ENCODE measurements at places on chromosomes 1 and 21. TPM values are rescaled to one million over a fixed set of nuclear protein-coding genes. Genes with fewer than 3 reads are reported as not detected.
A peak's percentile ranks its signal among the peaks of the same experiment; 100 is the strongest.

DNA sequence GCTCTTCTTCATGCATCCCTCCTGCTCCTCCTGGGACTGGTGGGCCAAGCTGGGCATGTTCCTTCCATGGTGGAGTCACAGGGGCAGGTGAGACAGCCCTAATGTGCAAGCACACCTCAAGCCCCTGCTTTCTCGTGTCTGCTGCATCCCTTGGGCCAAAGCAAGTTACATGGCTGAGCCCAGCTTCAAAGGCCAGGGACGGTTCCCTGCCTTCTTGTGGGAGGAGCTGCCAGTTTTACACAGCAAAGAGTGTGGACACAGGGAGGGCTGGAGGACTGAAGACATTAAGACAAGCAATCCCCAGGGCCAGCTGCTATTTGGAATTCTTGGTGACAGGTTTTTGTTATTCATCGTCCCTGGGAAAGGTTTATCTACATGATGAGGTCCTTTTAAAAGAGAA lies 175.2 kb upstream of the CACNA1E start:
- no peak overlapping the region for H3K27ac ChIP-seq
- peaks cover 32% of the 10 kb centered on the region for H3K27me3 ChIP-seq
- no peak overlapping the region for H3K4me3 ChIP-seq
- no peak for DNase-seq
- H3K4me1 ChIP-seq, result no peaks in the 10 kb centered on the region

IL19 gene
- total RNA-seq, result not detected

DNA sequence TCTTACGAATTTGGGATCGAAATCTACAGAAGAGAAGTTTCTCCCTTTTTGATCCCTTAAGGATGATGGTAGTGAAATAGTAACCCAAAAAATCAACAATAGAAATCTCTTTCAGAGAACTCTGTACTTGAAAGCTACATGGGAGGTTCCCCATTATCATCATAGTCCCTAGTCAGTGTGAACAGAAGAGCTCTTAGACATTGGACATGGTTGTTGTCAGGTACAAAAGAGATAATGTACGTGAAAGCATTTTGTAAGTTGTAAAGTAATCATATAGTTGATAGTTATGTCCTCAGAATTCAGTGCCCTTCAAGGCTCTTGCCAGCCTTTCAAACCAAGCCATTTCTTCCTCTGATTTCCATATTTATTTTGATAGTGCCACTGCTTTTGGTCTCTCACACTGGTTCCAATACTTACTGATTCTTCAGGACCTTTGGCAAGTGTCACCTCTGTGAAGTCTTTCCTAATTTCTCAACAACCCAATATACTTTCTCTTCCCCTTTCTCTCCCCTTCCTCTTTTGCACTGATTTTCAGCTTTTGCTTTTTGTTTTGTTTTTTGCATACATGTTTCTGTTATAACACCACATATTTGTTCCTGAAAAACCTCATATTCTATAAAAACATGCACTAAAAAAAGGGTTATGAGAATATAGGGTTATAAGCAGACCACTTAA lies 22.4 kb downstream of the VPS45 start:
- H3K4me3 ChIP-seq, result no peak overlapping the region
- peaks cover 7% of the 10 kb centered on the region for H3K4me1 ChIP-seq
- H3K27me3 ChIP-seq, result no peaks in the 10 kb centered on the region
- peaks cover 73% of the 10 kb centered on the region for H3K36me3 ChIP-seq
- H3K27ac ChIP-seq, result no peak overlapping the region

ZFP69B gene
- total RNA-seq, result not detected

DNA sequence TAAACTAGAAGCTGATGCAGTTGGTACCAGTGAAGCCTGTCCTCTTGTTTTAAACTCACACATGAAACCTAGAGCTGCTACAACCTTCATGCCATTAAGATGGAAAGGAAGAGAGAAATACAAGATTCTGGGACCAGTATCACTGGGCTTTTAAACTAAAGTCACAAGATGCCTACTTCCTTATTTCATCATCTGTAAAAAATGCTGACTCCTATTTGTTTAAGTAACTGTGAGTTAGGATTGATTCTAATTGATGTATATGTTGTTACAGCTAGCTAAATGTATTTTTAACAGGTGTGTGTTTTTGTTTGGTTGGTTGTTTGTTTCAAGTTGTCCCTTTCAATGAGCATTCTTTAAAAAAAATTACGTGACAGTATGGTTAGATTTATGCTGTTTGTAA lies 833.3 kb upstream of the PRMT6 start:
- no peaks in the 10 kb centered on the region for H3K36me3 ChIP-seq
- H3K27me3 ChIP-seq, result no peaks in the 10 kb centered on the region
- no peak overlapping the region for H3K27ac ChIP-seq
- no peak overlapping the region for H3K4me3 ChIP-seq

IGSF9 gene
- total RNA-seq, result 17.4 TPM

- peak within 1 kb of the TSS; percentile 54 for H3K27ac ChIP-seq
Observed at GRCh38 chr1:37556712-37557196, at the start of gene DNALI1. TSS of gene DNALI1 (plus strand) at chr1:37556940. CDS start at chr1:37556995, 55 bp downstream.

DNA sequence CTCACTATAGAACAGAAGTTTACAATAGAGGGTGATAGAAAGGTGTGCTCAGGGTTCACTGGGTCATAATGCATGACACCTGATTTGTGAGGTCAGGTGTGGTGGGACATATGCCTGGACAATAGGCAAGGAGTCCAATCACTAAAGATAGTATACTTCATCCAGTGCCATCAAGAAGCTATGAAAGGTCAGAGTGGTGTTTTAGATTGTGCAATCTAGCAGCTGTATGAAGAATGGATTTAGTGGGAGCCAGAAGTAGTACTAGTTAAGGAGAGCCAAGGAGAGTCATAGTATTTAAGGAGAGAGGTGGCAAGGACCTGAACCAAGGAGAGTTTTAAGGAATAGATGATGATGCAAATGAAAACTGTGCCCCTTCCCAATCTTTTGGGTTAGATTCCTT lies 80.6 kb upstream of the C1orf105 start:
- H3K4me3 ChIP-seq, result no peak overlapping the region
- DNase-seq, result no peak
- no peaks in the 10 kb centered on the region for H3K36me3 ChIP-seq

OR14K1 gene
- not detected for total RNA-seq

CITED4 gene
- 35.0 TPM for total RNA-seq

DNA sequence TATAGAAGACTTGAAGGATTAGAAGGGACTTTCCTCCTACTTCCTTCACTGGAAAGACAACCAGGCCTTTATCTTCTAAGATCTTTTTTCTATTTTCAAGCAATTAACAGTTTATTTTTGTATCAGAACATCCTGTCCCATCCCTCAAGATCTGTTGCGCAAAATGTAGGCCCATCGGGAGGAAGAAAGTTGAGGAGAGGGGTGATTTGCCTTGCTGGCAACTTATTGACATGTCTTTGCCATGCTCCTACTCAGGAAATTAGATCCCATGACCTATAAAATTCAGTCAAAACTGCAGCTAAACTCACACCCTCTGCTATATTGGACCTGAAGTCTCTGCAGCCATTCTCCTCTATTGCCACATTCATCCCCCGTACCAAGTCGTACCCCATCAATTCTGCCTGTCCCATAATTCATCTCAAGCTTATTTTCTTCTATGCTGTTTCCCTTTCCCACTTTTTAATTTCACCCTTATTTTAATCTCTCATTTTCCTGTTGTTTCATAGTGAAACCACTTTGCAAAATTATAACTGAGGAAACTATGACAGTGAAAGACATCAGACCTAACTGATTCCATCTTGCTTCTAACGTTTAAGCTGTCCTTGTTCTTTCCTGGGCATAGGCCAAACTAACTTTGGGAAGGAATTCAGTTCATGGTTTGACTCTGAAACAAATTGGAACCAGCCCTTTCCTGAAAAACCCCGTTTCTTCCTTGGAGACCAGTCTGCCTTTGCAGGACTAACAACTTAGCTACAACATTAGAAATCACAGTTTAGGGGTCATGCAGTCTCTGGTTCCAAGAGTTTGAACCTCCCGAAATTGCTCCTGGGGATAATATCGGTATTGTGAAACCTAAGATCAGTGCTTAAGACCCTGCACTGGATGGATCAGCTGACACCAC lies 195.7 kb upstream of the PTBP2 start:
- H3K4me1 ChIP-seq, result no peaks in the 10 kb centered on the region
- DNase-seq, result no peak
- no peaks in the 10 kb centered on the region for H3K36me3 ChIP-seq
- H3K27me3 ChIP-seq, result no peaks in the 10 kb centered on the region

DNA sequence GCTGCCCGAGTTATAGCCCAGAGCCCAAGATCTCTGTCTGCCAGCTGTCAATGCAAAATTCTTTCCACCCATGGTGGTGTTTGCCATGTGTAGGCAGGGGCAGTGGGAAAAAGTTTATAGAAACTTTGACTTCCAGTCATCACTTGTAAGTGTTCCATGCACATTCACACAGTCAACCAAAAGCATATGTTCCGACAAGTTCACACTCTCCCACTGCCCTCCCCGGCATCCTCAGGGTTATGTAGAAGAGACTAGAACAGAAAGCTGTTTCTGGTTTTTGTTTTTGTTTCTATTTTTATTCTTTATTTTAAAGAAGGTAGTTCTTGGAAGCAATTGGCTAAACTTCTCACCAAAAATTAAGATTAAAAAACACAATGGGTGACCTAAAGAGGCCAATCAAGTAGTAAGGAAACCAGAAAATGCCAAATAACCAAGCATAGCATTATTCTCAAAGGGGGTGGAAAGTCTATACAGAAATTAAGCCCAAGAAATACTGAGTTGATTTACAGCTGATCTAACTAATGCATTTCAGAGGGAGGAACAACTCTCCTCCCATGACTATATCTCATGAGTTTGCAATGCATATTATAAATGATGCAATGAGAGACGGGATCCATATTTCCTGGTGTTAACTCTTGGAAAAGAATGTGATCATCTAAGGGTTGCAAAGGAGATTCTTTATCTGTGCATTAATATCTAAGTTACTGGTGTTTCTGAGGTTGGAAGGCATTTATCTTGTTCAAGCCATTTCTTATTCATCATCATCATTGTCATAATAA lies 91.5 kb upstream of the ETS2 start:
- H3K36me3 ChIP-seq, result no peaks in the 10 kb centered on the region
- DNase-seq, result no peak
- H3K4me3 ChIP-seq, result no peak overlapping the region
- H3K27ac ChIP-seq, result no peak overlapping the region
- H3K4me1 ChIP-seq, result no peaks in the 10 kb centered on the region
- no peaks in the 10 kb centered on the region for H3K27me3 ChIP-seq

DNA sequence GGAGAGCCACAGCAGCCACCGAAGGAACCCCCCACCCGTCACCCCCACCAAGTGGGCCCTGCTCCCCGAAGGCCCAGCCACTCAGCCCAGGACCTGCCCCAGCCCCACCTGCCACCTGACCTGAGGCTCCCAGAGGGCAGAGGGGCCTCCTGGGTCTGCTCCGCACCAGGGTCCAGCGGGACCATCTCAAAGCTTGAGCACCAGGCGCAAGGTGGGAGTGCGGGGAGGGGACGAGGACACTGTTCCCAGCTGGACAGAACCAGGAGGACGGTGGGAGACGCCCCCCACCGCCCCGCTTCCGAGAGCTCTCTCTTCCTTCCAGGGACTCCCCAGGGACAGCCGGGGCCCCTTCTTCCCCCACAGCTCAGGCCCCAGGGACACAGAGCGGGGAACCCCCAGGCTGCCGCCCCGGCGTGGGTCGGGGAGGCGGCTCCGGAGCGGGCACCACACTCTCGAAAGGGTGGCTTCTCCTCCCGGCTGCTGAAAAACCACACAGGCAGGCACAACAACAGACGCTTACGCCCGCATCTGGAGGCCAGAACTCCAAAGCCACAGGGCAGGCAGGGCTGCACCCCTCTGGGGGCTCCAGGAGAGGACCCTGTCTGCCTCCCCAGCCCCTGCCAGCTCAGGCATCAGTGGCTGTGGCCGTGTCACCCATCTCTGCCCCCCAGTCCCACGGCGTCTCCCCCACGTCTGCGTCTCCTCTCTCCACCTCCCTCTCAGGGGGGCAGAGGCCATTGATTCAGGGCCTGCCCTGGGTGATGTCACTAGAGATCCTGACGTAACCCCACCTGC lies 1.9 kb upstream of the TTLL10 start:
- no peak overlapping the region for H3K27ac ChIP-seq
- H3K27me3 ChIP-seq, result peaks cover 3% of the 10 kb centered on the region
- DNase-seq, result no peak
- no peaks in the 10 kb centered on the region for H3K36me3 ChIP-seq
- no peak overlapping the region for H3K4me3 ChIP-seq

ILDR2 gene
- 0.87 TPM for total RNA-seq

- no peaks in the 10 kb centered on the region for H3K27me3 ChIP-seq
- H3K4me3 ChIP-seq, result no peak overlapping the region
- DNase-seq, result no peak
- H3K4me1 ChIP-seq, result no peaks in the 10 kb centered on the region
- H3K36me3 ChIP-seq, result no peaks in the 10 kb centered on the region
Observed at GRCh38 chr1:107533436-107533835, 392.6 kb downstream of the NTNG1 start.

- no peaks in the 10 kb centered on the region for H3K27me3 ChIP-seq
- H3K27ac ChIP-seq, result no peak overlapping the region
- H3K4me3 ChIP-seq, result no peak overlapping the region
- DNase-seq, result no peak
- H3K36me3 ChIP-seq, result no peaks in the 10 kb centered on the region
Observed at GRCh38 chr1:156410238-156410637, 41.2 kb downstream of the RHBG start.

DNA sequence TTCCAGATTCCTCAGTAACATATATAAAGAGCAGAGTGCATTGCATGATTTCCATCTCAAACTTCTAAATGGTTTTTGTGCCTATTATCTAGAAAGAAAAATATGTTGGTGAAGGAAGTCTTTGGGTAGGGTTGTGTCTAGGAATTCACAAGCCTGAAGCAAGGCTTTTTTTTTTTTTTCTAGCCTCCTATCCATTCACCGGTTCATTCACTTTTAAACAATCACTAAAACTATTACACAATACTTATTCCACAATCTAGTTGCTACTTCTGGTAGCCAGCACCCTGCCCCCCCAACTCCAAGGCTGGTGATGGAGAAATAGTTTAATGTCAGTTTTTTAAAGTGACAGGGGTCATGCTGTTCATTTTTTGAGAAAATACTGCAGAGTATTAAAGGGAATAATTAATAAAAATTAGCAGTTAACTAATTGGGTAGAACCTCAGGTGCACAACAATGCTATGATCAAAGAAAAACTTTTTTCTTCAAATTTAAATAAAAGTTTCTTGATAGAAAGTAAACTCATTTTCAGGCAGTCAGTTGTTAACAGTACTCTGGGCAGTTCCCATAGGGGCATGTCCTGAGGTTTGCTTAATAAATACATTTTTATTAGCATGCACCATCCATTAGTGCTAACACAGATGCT lies 10.9 kb downstream of the IRF2BP2 start:
- peak; percentile 36 for DNase-seq
- H3K27me3 ChIP-seq, result no peaks in the 10 kb centered on the region
- H3K27ac ChIP-seq, result peak overlapping the region; percentile 100
- peak overlapping the region; percentile 51 for H3K4me3 ChIP-seq
- H3K4me1 ChIP-seq, result peaks cover 48% of the 10 kb centered on the region

- H3K27ac ChIP-seq, result no peak overlapping the region
- H3K27me3 ChIP-seq, result no peaks in the 10 kb centered on the region
- no peaks in the 10 kb centered on the region for H3K4me1 ChIP-seq
Observed at GRCh38 chr1:162351246-162351842, 25.3 kb downstream of the SPATA46 start.
